ENCODE measurements at places on chromosomes 6 and 20.

- DNase-seq: no peak
Measured at GRCh38 chr6:170347091-170347490, 40.5 kb downstream of the FAM120B start.

DNA sequence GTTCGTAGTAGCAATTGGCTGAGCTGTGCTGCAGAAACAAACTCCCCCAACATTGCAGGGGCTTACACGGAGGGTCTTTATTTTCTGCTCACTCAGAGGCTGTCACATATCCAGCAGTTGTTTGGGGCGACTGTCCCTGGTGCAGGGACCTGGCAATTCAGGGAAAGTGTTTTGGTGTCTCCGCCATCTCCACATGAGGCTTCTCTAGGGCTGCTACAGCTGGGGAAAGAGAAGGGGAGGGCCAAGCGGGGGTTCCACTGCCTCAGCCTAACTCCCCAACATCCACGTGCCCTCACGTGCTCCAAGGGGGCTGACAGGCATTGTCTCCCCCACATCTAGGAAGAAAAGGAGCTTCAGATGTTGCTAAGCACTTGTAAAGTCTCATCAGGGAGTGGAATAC is 61.3 kb upstream of the NXT1 start:
- DNase-seq: no peak

- no peak for DNase-seq
Measured at GRCh38 chr6:33095681-33096080, 19.9 kb downstream of the HLA-DPB1 start.

- no peak for DNase-seq
Measured at GRCh38 chr6:90326404-90327057, 29.9 kb upstream of the BACH2 start.

DNA sequence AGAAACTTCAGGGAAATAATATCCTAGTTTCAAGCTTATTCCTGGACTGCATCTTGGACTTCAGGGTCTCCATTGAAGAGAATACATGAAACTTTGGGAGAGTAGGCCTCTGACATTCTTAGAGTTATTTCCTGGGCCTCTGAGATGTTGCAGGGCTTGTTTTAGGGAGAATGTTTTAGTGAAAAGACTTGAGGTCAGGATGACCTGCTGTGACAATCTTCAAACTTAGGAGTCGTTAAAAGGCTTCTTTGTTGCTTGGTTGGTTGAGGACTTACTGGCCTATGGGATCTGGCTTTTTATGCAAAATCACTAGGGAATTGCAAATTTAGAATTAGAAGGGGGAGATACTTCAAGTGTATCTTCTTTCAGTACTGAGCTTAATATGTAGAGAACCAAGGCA is 613.2 kb upstream of the FLRT3 start:
- DNase-seq: no peak

GRCh38 chr6:30480536-30481156 is 8.7 kb upstream of the HLA-E start:
- DNase-seq: no peak

DNA sequence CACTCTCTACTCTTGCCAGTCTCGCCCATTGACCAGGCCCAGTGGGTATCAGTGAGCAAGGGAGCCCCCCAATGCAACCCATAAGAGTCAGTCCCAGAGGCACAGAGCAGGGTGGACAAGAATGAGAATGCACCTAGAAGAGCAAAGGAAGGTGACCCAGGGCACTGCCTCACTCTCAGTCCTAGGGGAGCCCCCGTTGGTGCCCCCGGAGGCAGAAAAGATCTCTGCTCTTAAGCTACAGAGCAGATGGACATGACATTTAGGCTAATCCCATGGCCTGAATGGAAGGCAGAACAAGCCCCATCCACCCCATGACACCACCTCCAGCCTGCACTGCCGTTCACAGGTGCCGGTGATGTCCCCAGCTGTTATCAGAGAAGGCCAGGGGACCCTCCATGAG is 50.7 kb upstream of the PLEKHG1 start:
- DNase-seq: no peak

DNA sequence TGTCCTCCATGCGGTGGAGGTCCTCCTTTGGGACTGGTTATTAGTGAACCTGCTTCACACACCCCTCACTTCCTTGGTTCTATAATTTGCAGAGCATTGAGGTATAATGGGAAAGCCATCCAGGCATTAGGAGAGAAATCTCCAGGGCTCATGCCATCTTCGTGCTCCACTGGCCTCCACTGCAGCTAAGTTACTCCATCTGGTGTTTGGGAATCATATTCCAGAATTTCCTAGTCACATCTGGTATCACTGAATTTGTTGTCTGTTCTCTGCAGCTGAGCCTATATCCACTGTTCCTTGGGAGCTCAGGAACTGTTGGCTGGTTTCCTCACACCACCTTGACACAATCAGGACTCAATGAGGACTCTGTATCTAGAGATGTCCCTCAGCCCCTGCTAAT is 173.0 kb upstream of the TSHZ2 start:
- DNase-seq: no peak

- DNase-seq: no peak
Measured at GRCh38 chr20:36773107-36773596, 411 bp downstream of the DSN1 start.

DNA sequence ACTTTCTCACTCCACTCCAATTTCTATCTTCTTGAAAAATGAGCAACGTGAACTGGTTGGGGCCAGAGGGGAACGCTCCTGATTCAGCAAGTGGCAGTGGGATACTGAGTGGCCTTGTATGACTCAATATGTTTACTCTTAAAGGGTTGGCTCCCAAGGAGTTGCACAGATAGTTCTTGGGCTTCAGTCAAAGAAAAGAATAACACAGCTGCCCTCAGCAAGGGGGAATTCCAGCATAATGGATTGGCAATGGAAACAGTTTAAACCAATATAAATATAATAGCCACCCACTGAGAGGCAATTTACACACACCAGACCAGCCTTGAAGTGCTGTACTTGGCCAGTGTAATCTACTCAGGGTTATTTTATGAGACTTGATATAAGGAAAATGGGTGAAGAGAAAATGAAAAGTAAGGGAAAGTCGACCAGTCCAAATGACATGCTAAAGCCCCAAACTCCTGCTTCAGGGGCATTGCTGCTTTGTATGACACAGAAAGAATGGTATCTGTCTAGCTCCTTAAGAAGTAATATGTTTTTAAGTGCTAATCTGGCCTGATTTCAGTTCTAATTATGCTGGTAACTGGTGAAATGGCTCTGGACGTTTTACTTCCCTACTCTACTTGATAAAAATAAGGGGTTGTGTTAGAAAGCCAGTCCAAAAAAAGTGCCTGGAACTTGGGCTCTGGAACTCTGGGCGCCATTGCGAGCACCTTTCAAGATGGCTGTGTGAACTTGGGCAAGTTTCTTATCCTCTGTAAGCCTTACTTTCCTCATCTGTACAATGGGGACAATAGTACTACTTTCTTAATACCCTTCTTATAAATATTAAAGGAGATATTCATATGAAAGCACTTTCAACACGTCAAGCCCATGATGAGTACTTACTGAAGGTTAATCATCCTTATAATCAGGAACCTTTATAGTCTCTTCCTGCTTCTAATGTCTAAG is 712.9 kb upstream of the MAP3K7 start:
- DNase-seq: no peak

- DNase-seq: no peak
Measured at GRCh38 chr6:44263354-44264100, 1.8 kb downstream of the NFKBIE start.

- no peak for DNase-seq
Measured at GRCh38 chr6:138973466-138974153, 14.4 kb downstream of the REPS1 start.

All from activated CD8-positive, alpha-beta memory T cell treated with anti-CD3 and anti-CD28 coated beads for 48 hours (primary cell).